Astrocyte of the cerebellum (primary cell): ENCODE measurements at places on chromosomes 4 and X.

GRCh38 chr4:154364066-154364845 is 127.3 kb downstream of the DCHS2 start:
- no peak for DNase-seq

GRCh38 chr4:1550122-1551070 is 133.7 kb downstream of the FAM53A start:
- DNase-seq: no peak

- peak; percentile 85 for DNase-seq
These were observed 2062.9 kb downstream of the ARAP2 start for GRCh38 chr4:34181311-34181841.

DNA sequence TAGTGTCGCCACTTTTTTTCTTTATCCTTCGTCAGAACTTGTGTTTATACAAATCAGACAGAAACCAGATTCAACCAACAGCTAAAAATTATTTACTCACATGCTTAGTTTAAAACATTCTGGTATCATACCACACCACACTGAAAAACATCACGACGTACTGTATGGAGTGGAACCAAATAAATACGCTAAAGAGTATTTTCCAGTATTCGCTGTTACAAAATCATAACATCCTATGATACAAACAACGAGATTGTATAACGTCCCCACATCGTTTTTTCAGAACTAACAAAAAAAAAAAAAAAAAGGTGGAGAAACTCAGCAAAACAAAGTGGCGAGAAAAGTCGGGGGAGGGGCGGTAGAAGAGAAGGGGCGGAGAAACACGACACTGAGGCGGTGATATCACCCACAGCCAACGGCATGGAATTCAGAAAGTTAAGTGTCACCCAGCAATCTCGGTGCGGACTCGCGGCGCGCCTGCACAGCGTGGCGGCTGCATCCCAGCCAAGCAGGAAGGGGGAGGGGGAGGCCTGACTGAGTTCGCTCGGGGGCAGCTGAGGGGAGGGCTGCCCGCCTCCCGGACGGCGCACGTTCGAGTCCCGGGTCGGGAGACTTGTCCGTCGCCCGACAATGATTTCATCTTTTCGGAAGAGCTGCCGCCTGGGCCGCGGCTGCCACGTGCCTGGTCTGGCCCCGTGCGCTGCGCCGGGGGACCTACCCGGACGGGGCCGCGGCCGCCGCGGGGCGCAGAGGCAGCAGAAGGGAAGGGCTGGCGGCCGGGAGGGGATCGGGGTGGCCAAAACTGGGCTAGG is 920 bp downstream of the SETD7 start:
- DNase-seq: peak; percentile 62

DNA sequence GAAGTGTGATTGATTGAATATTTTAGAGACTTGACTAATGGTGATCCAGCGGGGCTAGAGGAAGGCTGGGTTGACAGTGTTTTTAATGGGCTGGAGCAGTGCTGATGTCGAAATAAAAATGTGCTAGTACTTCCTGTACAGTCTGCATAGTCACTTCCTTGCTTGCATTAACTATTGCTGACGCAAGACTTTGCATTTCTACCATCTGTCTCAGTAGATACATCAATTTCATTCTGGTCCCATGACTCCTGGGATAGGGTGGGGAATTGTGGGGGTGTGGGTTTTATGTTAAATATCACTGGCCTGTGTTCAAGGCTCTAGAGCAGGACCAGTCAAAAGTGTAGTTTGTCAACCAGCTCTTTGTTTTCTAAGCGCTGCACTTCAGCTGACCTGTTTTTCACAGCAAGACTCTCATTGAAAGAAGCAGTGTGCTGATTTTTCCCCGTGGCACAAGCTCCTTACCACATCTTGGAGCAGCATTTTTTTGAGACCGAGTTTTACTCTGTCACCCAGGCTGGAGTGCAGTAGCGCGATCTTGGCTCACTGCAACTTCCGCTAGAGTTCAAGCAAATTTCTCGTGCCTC is 35.2 kb upstream of the PHEX start:
- no peak for DNase-seq

- DNase-seq: no peak
These were observed 291.9 kb downstream of the SLC7A11 start for GRCh38 chr4:137950286-137950685.

DNA sequence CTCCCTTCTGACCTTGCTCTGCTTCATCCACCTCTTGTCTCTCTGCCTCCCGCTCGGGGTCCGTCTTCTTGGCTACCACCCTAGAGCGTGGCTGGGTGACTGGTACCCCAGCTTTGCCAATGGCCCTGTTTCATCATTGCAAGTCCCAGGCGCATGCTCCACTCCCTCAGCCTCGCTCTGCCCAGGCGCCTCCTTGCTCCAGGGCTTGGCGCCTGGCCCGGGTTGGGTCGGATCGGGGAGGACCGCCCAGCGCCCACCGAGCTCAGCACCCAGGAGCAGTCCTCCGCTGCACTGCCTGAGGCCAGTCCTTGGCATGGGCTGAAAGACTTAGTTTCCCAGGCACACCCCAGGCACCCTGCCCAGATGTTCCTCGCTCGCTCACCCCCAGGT is 577 bp downstream of the BGN start:
- no peak for DNase-seq

GRCh38 chrX:130987241-130987640 is 70.9 kb upstream of the ARHGAP36 start:
- no peak for DNase-seq

DNA sequence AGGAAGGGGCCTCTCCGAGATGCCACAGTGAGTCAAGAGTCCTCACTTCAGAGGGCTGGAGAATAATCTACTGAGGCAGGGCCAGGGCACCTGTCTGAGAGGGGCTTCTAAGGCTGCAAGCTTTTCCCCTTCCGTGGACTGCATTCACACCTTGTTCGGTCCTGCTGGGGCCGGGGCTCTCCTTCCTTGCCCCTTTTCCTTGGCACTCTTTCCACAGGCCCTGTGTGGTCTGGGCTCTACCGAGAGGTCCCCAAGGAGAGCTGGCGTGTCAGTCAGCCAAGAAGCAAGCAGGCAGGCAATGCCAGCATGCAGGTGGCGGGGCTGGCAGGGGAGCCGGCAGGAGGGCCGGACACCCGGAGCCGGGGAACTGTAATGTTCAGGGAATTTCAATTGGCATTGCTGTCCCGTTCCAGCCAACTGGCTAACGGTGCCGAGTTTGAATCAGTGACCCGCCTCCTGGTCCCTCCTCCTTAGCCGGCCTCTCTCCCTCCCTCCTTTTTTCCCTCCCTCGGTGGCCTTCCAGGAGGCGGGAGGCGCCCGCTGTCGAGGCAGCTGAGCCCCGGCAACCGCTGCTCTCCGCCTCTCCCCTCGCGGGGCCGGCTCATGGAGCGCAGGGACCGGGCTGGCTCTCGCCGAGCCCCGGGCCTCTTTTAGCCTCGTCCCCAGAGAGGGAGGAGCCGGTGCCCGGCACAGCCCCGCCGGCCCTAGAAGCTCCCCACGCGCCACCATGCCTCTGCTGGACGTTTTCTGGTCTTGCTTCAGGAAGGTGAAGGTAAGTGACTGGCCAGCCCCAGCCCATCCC is at the start of gene STARD8:
TSS of gene STARD8 (plus strand) at position 511 of the 802 bp plus-strand sequence. CDS start at position 728, 217 bp downstream.
- DNase-seq: no peak
